Endothelial cell of umbilical vein (primary cell): ENCODE measurements at places on chromosomes 3 and 15.
A peak's percentile ranks its signal among the peaks of the same experiment; 100 is the strongest.

- DNase-seq, result no peak
Measured at GRCh38 chr3:120196812-120197211, 88.2 kb downstream of the GPR156 start.

DNA sequence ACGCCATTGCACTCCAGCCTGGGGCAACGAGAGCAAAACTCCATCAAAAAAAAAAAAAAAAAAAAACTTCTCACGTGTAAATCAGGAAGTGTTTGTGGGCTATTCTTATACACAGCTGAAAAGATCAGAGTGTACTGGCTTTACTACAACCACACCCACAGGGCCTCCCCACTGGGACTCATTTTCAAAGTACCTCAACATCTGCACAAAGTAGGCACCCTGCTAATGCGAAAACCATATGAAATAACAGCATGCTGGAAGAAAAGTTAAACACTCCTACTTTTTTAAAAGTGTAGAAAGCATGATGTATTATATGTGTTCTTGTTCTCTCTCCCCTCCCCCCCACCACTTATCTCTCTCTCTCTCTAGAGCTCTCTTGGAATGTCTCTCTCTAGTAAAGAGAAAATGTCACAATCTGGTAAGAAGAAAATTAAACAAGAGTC is 11.1 kb downstream of the UACA start:
- DNase-seq, result no peak

DNA sequence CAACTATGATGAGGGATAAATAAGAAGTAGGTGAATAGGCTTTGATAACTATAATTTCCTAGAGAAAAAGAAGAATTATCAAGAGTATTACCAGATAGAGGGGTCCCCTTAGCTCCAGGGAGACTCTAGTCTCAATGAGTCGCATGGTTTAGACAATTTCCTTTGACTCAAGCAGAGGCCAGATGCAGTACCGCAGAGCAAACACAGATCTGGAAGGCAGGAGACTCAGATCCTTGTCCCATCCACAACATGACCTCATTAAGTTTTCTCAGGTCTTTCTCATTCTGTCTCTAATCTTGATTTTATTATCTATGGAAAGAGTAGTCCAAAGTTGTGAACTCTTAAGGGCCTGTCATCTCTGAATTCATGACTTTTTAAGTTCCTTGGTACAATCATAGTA is 987.9 kb downstream of the NTRK3 start:
- no peak for DNase-seq

DNA sequence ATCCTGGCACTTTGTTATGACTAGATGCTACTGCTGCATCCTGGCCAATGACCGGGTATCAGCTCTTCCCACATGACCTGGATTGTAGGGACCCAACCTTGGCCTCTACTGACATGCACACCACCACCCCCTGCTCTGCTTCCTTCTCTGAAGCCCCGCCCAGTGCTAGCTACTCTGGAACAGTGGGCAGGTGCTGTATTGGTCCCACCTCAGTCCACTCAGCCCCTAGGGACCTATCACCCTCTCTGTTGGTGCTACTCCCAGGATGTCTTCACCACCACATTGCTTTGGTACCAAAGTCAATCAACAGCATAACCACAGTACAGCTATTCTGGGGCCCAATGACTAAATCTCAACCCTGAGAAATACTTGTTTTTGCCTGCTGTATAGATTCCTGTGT is 170.2 kb upstream of the PRICKLE2 start:
- DNase-seq, result no peak

DNA sequence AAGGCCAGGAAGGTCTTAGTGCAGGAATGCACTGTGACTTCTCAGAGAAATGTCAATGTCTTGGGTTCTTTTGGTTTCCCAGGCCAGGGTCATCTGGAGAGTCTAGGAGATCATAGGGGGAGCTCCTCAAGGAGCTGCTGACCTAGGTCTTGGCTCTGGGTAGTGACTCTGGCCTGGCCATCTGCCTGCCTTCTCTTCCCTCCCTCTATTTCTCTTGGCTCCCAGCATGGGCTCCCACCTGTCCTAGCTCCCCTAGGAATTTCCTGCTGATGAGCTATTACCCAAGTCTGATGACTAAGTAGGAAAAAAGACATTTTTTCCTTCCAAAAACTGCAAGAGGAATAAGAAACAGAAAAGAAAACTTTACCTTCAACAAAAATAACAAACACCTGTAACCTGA is 57.4 kb downstream of the BSN start:
- no peak for DNase-seq

- DNase-seq, result no peak
Measured at GRCh38 chr3:146306656-146307455, 56.0 kb upstream of the PLSCR4 start.

GRCh38 chr3:4395448-4395847 is 71.6 kb downstream of the SUMF1 start:
- peak; percentile 46 for DNase-seq

DNA sequence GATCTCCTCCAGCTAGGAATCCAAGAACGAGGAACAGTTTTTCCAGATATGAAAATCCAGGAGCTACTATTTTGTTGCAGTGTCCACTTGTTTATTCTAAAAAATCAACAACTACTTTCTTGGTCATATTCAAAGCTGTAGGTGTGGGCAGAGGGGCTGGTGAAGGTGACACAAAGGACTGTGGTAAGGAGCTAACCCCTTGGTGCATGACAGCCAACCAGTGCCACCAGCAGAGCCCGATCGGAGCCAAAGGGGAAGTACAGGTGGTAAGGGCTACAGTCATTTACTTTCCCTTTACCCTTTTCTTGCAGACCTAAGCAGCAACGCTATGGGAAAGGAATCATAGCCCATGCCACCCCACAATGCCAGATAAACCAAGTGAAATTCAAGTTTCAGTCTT is 30.7 kb downstream of the PLA1A start:
- no peak for DNase-seq

- DNase-seq, result no peak
Measured at GRCh38 chr3:72227486-72228070, 442.6 kb upstream of the PROK2 start.

- DNase-seq, result no peak
Measured at GRCh38 chr3:60217156-60217911, 1033.9 kb downstream of the FHIT start.

GRCh38 chr15:33612721-33613304 is 302.0 kb downstream of the RYR3 start:
- DNase-seq, result no peak

- DNase-seq, result no peak
Measured at GRCh38 chr15:73992594-73992898, 451 bp upstream of the STOML1 start.

GRCh38 chr3:21859124-21860081 is 108.4 kb upstream of the ZNF385D start:
- peak; percentile 14 for DNase-seq
